Stomach (tissue), 19 donors: ENCODE measurements at places on chromosomes 16 and 17.

GRCh38 chr17:66526827-66527226 lies 224.4 kb downstream of the PRKCA start:
- H3K36me3 ChIP-seq: no peaks in the 10 kb centered on the region
- peaks cover 26% of the 10 kb centered on the region for H3K4me1 ChIP-seq
- no peak overlapping the region for H3K27ac ChIP-seq
- H3K27me3 ChIP-seq: no peaks in the 10 kb centered on the region
- DNase-seq: no peak

- no peak overlapping the region for H3K4me3 ChIP-seq
- no peak overlapping the region for H3K27ac ChIP-seq
- no peaks in the 10 kb centered on the region for H3K36me3 ChIP-seq
- no peak for DNase-seq
Observed at GRCh38 chr17:32525122-32525521, 38.3 kb downstream of the CDK5R1 start.

DNA sequence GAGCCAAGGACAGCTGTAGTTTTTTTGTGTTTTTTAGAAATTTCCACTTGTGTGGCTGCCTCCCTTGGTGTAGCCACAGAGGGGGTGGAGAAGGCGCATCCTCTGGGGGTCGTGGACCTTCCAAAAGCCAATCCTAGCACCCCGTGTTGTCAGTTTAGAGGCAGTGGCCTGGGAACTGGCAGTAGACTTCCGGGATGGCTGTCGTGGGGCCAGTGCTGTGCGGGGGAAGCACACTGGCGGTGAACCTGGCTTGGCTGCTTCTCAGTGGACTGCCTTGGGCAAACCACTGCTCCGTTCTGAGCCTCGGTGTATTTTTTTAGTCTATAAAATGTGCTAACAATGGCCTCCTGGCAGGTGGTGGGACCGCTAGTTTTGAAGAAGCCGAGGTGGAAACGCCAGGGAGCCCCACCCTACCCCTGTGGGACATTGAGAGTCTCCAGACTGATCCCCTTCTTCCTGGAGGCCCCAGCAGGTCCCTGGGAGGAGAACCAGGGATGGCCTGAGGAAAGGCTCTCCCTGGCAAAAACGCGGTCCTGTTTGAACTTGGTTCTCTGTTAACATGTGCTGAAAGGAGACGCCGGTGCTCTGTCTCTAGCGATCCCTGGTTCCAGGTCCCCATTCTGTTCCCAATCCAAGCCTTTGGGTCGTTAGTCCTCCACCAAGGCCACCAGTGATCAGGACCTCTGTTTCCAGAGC lies 125.7 kb downstream of the CMIP start:
- no peak for DNase-seq
- H3K4me3 ChIP-seq: no peak overlapping the region
- no peaks in the 10 kb centered on the region for H3K27me3 ChIP-seq
- no peak overlapping the region for H3K27ac ChIP-seq

GRCh38 chr17:17425005-17425404 lies 51.8 kb upstream of the MED9 start:
- no peaks in the 10 kb centered on the region for H3K27me3 ChIP-seq
- no peak for DNase-seq
- no peak overlapping the region for H3K27ac ChIP-seq
- no peak overlapping the region for H3K4me3 ChIP-seq
- no peaks in the 10 kb centered on the region for H3K36me3 ChIP-seq

- H3K27me3 ChIP-seq: no peaks in the 10 kb centered on the region
- no peak overlapping the region for H3K4me3 ChIP-seq
- peaks cover 43% of the 10 kb centered on the region for H3K4me1 ChIP-seq
- DNase-seq: no peak
Observed at GRCh38 chr16:18782697-18783429, 7.3 kb downstream of the RPS15A start.

DNA sequence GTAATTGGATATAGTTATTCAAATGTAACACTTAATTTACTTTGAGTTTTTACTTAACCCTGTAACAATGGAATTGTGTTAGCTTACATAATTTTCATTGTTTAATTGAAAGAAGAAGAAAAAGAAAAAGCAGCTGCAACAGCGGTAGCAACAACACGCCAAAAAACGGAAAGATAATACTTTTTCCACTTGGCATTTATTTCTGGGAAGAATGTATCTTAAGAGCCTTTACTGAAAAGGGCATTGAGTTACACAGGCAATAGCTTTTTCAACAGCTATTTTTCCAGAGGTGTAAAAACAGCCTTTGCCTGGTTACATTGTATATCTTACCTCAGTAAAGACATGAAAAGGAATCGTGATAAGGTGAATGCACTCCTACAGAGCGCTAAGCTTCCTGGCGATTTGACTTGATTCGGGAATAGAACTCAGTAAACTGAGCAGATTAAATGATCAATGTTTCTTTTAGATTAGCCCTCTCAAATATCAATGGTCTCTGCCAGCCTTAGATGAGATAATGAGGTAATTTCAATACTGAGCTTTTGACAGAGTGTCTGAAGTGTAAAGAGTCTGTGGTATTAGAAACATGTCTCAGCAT lies 311.3 kb downstream of the CDH13 start:
- H3K4me3 ChIP-seq: no peak overlapping the region
- H3K27me3 ChIP-seq: no peaks in the 10 kb centered on the region
- no peaks in the 10 kb centered on the region for H3K4me1 ChIP-seq
- H3K36me3 ChIP-seq: no peaks in the 10 kb centered on the region
- H3K27ac ChIP-seq: no peak overlapping the region

DNA sequence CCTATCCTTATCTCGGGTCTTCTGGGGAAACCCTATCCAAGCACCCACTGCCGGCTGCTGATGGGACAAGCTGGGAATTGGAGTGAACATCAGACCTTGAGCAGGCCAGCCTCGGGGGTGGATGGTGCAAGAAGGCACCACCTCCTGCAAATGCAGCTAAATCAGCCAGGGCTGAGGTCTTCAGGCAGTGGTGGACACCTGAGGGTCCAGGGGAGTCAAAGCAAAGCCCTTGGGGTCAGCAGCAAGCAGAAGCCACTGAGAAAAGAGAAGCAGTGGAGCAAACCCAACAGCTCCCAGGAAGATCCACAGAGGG lies 55.4 kb upstream of the ENPP7 start:
- no peak for DNase-seq
- peaks cover 3% of the 10 kb centered on the region for H3K27me3 ChIP-seq
- H3K27ac ChIP-seq: no peak overlapping the region
- no peak overlapping the region for H3K4me3 ChIP-seq
- no peaks in the 10 kb centered on the region for H3K36me3 ChIP-seq
- no peaks in the 10 kb centered on the region for H3K4me1 ChIP-seq

GRCh38 chr17:37392024-37392590 lies 14.5 kb downstream of the ACACA start:
- no peak for DNase-seq
- H3K27ac ChIP-seq: no peak overlapping the region
- no peak overlapping the region for H3K4me3 ChIP-seq
- H3K36me3 ChIP-seq: no peaks in the 10 kb centered on the region
- H3K27me3 ChIP-seq: no peaks in the 10 kb centered on the region

DNA sequence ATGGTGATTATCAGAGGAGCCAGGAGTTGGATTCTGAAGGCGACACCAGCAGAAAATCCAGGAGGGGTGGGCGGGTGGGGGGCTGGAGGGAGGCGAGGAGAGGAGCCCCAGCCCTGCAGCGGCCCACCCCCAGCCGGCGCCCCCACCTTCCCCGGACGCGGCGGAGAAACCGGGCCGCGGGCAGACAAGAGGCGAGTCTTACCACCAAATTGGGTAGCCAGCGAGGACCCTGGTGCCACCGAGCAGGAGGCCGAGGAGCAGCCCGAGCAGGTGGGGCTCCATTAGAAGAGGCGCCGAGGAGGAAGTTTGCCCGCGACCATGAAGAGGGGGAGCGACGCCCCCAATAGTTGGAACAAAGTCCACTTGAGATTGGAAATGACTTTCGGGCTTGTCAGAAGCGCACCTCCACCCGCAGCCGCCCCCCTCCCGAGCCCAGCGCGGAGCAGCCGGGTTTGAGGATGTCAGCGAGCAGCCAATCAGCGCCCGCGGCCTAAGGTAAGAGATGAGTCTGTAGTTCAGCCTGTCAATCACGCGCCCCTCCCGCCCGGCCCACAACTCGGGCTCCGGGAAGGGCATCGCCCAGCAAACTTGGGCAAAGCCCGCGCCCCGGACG lies at the start of gene WNT3:
TSS of gene WNT3 (minus strand) at position 377 of the 613 bp plus-strand sequence. CDS start at position 282, 95 bp downstream.
- H3K4me3 ChIP-seq: peak within 1 kb of the TSS; percentile 39
- H3K27ac ChIP-seq: no peak within 1 kb of the TSS
- H3K27me3 ChIP-seq: peaks cover 83% of the 10 kb centered on the region
- DNase-seq: no peak
- peaks cover 32% of the 10 kb centered on the region for H3K4me1 ChIP-seq

GRCh38 chr17:68535922-68536321 lies 23.7 kb downstream of the PRKAR1A start:
- peaks cover 19% of the 10 kb centered on the region for H3K4me1 ChIP-seq
- no peak overlapping the region for H3K4me3 ChIP-seq
- H3K36me3 ChIP-seq: peaks cover 91% of the 10 kb centered on the region
- no peak for DNase-seq
- H3K27ac ChIP-seq: no peak overlapping the region

DNA sequence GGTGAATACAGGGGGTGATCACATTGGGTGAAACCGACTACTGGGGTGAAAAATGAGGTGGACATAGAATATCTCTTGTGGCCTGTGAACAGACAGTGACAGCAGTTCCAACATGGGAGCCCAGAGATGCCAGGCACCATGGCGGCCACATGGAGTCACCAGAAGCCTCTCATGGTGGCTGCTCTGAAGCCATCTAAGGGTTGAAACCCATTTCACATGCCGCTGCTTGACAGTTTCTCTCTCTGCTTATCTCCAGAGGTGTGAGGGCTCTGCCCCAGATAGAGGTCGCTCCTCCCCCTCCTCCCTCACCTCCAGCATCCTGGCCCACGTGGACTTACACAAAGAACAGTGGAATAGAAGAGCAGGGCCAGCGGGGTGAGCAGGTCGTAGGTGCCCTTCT lies 37.9 kb upstream of the PIK3R6 start:
- H3K4me3 ChIP-seq: no peak overlapping the region
- H3K36me3 ChIP-seq: no peaks in the 10 kb centered on the region
- DNase-seq: no peak

DNA sequence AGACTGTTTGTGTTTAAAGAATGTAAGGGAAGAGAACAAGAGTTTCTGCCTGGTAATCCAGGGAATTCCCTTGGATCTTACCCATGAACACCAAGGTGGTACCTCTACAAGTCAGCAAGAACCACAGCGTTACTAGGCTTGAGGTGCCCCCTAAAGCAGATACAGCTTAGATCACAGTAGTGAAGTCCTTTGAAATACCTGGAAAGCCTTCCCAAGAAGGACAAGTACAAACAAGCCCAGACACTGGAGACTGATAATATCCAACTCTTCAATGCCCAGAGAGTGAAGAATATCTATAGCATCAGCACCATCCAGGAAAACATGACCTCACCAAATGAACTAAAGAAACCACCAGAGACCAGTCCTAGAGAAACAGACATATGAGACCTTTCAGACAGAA lies 3.8 kb upstream of the APPBP2 start:
- no peak overlapping the region for H3K4me3 ChIP-seq
- H3K27me3 ChIP-seq: no peaks in the 10 kb centered on the region
- H3K4me1 ChIP-seq: peaks cover 15% of the 10 kb centered on the region
- no peaks in the 10 kb centered on the region for H3K36me3 ChIP-seq

DNA sequence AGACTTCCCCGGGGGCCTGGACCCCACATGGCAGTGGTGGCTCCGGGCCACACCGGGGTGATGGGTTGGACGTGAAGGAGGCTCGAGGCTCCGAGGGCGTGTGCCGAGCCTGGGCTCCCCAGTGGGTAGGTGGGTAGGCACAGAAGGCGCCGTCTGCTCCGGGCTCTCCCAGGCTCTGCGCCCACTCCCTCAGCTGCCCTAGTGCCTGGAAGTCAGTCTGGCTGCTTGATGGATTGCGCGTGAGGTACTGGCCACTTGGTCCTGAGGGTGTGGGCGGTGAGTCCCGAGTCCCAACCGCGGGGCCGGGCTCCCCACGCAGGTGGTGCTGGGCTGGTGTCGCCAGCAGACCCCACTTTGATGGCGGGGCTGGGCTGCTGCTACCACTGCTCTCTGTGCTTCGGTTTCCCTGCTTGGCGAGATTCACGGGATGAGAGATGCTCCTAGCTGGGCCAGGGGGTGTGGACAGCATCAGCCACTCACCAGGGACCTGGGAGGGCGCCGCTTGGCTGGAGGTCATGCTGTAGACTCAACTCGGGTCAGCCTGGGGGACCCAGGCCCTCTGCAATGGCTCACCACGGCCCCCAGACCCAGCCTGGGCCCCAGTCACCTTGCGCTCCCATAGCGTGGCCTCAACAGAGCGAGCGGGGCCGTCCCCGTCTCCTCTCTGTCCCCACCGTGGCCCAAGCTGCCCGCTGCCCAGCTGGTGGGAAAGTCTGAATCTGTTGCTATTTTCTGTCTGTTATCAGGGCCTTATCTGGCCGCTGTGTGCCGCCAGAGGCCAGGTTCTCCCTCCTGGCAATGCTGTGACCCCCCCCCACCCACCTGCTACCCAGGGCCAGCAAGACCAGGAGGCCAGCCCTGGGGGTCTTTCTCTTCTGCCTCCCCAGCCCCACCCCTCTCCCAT lies 26.1 kb downstream of the ZFPM1 start:
- no peaks in the 10 kb centered on the region for H3K27me3 ChIP-seq
- H3K27ac ChIP-seq: peak overlapping the region; percentile 59
- peak; percentile 68 for DNase-seq

GRCh38 chr16:72501739-72502593 lies 330.0 kb upstream of the PMFBP1 start:
- H3K27ac ChIP-seq: no peak overlapping the region
- no peaks in the 10 kb centered on the region for H3K27me3 ChIP-seq
- H3K4me3 ChIP-seq: no peak overlapping the region
- no peaks in the 10 kb centered on the region for H3K4me1 ChIP-seq
- no peaks in the 10 kb centered on the region for H3K36me3 ChIP-seq

GRCh38 chr17:59764292-59764741 lies 56.9 kb downstream of the VMP1 start:
- peak overlapping the region; percentile 44 for H3K27ac ChIP-seq
- peaks cover 44% of the 10 kb centered on the region for H3K36me3 ChIP-seq
- peaks cover 32% of the 10 kb centered on the region for H3K4me1 ChIP-seq
- H3K4me3 ChIP-seq: no peak overlapping the region
